Esophagus muscularis mucosa (tissue), 4 donors: ENCODE measurements at places on chromosomes 2 and 18. TPM values are rescaled to one million over a fixed set of nuclear protein-coding genes. Genes with fewer than 3 reads are reported as not detected.
A peak's percentile ranks its signal among the peaks of the same experiment; 100 is the strongest.

GRCh38 chr2:39938035-39938835 lies 159.2 kb upstream of the THUMPD2 start:
- no peak for DNase-seq

DNA sequence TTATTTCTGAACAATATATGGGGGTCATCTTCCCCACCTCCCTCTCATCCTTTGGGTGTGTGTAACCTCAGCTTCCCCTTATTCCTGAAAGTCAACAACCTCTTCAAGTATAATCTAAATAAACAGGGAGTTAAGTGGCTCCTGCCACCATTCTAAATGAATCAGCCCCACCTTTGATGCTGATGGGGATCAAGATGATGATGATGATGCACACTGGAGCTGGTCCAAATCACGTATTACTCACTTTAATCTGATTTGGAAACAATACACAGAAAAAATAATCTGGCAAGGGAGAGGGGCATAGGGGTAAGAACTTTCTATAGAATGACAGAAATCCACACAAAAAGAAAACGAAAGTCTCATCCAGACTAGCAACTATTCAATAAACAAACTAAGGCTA lies 7.1 kb downstream of the ACVR1 start:
- no peak for DNase-seq

DNA sequence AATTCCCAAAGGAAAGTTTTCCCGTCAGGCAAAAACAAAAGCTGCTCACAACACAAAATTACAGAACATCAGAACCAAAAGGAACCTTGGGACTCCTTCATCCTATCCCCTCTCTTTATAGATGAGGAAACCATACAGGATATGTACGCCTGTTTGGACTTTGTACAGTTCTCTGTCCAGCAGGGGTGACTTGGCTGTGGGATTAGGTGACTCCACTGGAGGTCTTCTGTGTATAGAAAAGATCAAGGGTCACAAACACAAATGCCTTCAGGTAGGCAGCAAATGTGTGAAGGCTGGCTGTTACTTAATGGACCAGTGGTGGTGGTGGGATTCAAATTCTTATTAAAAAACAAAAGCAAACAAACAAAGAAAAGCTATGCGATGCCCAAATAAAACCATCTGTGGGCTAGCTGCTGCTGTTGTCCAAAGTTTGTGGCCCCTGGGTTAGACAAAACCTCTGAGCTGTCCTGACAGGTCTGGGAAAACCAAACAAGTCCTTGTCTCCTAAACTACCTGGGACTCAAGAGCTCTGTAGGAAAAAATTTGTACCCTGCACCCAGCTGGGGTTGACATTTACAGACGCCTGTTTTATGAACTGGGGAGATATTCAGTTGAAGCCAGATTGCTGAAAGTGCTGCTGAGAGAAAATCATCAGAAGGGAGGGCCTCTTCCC lies 1.3 kb upstream of the CEP68 start:
- DNase-seq, result no peak

- peak; percentile 87 for DNase-seq
Measured at GRCh38 chr2:53630026-53630606, 137.5 kb upstream of the CHAC2 start.

- no peak for DNase-seq
Measured at GRCh38 chr18:33755931-33756560, 178.0 kb downstream of the ASXL3 start.

DNA sequence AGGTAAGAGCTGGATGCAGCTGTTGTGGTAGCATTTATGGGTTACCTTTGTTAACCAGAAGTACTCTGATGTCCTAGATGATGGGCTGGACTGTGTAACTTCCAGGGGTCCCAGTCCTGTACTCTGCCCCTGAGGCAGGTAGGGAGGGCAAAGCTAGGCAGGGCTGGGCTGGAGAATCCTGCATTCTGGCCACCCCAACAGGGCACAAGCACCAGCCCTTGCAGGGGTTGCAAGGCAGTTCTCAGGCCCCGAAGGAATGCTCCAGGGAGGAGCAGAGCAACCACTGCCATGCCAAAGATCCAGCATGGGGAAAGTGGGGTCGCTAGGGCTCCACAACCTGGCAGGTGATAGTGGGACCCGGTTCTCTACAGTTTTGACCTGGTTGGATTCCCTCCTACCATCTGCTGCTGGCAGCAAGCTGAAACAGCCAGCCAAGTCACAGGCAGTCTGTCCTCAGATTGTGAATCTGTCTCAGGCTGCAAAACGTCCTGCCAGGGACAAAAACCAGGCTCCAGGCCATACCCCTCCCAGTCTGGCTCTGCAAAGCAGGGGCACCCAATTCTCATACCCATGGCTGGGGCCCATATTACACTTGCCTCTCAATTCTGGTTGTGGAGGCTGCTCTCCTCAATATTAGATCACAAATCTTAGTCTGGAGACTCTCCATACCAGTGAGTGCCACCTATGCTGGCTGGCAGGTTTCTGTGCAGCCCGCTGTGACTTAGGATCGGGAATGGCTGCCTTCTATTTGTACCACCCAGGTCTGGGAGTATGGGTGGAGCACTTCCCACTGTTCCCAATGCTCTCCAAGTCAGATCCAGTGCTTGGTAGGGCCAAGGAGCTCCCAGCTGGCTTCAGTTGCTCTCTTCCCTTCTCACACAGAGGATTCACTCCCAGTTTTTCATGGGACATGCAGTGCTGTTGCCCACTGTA lies 61.1 kb downstream of the SMCHD1 start:
- DNase-seq, result no peak

- no peak for DNase-seq
Measured at GRCh38 chr2:64595397-64596176, 58.1 kb downstream of the SERTAD2 start.

DNA sequence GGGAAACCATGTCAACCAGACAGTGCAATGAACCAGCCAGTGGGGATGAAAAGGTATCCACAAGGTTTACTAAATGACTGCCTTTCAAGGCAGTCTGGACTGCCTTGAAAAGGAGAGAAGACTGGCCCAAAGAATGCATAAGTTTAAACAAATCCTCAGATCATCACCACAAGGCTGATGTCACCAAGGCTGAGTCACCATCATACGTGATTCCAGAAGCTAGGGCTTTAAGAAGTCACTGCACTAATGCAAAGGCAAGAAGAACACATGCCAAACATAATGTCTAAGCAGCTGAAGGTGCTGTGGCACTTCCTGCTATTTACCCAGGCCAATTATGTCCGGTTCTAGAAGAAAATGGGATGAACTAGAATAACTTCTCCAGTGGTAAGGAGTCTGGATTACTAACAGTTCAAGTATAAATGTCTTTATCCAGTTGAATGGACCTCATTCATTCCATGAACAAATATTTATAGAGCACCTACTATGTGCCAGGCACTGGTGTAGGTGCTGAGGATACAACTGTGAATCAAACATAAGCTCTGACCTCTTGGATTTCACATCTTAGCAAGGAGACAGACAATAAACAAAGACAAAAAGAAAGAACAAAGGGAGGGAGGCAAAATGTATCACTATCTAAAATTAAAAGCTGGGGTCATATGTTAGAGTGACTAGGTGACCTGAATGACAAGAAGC lies 37.6 kb upstream of the ONECUT2 start:
- no peak for DNase-seq

Gene UBXN2A
- total RNA-seq, result 19.9 TPM

Gene SLC4A3
- total RNA-seq, result 15.0 TPM

Gene CCDC148
- total RNA-seq, result 3.7 TPM

Gene UGT1A5
- not detected for total RNA-seq

Gene TBR1
- not detected for total RNA-seq
